ENCODE measurements at places on chromosomes 7 and 10.

DNA sequence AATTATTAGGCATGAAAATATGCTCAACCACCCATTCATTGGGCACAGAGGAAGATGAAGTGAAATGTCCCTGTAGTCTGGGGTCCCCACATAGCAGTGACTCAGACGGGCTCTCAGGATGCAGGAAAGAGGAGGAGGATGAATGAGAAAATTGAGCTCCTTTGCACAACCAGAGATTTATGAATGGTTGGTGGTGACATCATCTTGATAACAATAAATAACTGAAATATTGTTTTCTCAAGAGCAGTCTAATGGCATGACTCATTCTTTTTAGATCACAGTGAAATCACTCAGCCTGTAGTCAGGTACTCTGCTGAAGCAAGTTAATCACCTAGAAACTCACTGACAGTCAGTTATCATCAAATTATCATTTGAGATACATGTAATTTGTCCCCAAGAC lies 254.1 kb downstream of the RELN start:
- no peak for DNase-seq

GRCh38 chr10:79266543-79267312 lies 80.5 kb upstream of the PPIF start:
- DNase-seq = peak; percentile 41

DNA sequence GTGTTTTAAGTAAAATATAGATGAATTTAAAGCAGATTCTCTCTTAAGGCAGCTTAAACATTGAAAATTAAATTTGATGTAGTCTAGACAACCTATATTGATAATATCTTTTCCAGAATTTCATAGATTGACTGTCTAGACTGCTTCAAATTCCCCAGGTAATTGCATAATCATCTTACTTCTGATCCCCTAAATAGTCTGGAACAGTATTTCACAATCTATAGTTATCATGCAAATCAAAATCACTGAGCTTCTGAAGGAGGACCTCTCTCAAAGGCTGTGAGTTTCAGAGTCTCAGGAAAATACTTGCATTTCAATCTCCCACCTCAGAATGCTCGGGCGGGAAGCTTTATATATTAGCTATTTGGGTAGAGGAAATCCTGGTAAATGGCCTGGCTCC lies 87.3 kb downstream of the SEMA3A start:
- DNase-seq = no peak

GRCh38 chr10:128657548-128657947 lies 531.3 kb upstream of the MKI67 start:
- DNase-seq = no peak

DNA sequence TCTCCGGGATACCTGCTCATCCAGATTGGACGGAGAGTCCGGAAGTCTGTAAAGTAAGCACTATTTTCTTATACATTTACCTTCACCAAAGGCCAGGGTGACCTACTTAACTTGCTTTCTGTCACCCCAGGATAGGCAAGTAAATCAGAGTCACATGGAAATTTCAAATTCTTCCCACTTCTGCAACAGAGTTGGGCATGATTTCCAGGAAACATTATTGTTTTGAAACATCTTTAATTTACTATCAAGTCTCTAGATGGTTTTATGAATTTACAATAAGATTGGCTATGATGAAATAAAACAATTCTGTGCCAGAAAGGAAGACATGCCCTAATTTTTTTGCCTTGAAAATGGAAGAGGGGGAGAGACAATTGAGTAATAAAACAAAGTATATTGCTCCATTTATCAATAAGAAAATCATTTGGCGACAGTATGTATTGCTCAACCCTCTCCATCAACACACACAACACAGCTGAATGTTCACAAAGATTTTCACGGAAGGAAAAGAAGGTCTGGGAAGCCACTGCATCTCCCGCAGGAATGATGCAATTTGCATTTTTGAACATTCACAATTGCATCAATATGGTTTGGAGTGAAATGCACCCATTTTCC lies 702.8 kb downstream of the PARD3 start:
- no peak for DNase-seq

DNA sequence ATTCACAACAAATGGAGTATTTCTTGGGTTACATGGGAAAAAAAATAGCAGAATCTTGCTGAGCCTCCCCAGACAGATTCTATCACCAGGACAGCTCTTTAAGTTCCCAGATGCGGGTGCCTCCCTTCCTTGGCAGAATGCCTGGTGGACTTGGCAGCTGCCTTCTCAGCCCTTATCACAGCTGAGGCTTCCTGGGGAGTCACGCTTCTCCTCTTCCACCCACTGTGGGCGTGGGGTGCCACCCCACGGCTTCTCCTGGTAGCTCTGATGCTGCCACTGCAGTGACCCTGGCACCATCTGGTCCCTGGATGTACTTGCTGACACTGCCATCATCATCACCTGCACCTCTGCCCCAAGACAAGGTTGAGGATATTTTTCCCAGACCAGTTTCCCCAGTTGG lies 16.2 kb upstream of the NME8 start:
- no peak for DNase-seq

GRCh38 chr7:154503962-154504550 lies 451.9 kb downstream of the DPP6 start:
- DNase-seq = no peak

GRCh38 chr7:134750083-134751062 lies 29.1 kb upstream of the CALD1 start:
- DNase-seq = peak; percentile 84

- DNase-seq = no peak
Observed at GRCh38 chr7:49333180-49333881, 409.0 kb downstream of the CDC14C start.

DNA sequence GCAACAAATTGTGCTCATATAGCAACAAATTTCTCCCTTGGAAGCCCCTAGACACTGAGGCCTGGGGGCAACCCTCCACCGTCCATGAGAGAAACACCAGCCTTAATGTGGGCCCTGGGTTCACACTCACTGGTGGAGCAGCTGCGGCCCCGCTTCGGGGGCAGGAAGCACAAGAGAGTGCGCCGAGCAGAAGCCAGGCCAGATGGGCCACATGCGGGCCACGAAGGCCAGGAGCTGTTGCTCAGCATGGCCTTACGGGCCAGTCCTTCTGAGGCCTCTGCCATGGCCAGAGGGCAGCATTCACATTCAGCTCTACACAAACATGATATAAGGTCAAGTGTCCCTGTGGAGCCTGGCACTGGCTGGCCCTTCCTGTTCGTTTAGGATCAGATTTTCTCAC lies 60.0 kb upstream of the VIPR2 start:
- DNase-seq = no peak

GRCh38 chr10:90589825-90590224 lies 268.0 kb downstream of the HTR7 start:
- DNase-seq = no peak

DNA sequence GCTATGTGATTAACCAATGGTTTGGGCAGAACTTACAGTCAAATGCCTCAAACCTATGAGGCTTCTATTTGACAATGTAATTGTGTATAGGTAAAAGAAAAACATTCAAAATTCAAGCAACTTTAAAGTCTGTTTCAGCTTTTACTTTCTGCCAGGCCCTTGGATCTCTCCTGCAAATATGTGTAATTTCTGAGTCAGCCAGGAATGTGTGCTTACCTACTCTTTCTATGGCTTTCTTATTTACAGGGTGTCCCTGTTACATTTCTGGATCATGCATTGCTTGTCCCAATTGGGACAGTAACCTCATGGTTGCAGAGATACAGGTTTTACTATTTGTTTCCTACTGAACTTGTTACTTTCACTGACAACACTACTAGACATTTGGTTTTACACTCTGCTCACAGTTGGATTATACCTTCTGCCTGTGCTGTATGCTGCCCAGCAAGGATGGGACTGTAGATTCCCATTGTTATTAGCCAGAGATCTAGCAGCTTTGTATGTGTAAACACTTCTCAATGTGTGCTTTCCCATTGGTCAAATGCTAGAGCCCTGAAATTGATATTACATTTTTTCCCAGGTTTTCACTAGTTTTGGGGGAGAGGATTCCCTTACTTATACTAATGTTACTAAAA lies 355.3 kb downstream of the ARL4A start:
- DNase-seq = no peak

DNA sequence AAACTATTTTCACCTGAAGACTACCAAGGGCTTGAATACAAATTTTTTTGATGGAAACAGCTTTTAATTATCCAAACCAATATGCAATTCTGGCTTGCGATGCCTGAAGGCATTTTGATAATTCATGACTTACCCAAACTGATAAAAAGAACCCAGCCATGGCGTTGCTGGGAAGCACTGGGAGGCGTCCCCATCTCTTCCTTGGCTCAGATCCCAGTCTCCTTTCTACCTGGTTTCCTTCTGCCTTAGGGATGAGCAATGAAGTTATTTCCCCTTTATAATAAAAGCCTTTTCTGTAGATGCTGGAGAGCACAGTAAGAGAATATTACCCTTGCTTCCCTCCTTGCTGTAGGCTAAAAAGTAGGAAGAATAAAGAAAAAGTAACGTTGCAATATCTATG lies 129.1 kb upstream of the ANK3 start:
- no peak for DNase-seq

DNA sequence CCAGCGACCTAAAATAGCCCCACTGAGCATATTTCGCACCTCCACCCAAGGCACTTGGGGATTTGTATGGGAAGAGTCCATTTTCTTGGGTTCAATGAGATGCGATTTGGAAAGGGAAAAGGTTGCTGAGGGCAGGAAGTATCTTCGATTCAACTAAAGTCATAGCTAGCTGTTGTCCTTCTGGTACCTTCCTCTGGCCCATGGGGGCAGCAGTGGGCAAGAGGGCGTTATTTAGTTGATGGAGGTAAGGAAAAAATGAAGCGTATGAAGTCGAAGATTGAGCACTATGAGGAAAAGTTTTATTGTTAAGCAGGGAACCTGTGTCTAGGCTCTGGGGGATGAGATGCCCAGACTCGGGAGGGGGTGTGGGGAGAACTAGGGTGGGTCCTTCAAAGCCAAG lies 135.4 kb downstream of the EVX1 start:
- DNase-seq = no peak

- no peak for DNase-seq
Observed at GRCh38 chr10:88131511-88132139, 268.2 kb downstream of the PTEN start.

GRCh38 chr7:132177708-132178401 lies 398.4 kb downstream of the PLXNA4 start:
- no peak for DNase-seq

DNA sequence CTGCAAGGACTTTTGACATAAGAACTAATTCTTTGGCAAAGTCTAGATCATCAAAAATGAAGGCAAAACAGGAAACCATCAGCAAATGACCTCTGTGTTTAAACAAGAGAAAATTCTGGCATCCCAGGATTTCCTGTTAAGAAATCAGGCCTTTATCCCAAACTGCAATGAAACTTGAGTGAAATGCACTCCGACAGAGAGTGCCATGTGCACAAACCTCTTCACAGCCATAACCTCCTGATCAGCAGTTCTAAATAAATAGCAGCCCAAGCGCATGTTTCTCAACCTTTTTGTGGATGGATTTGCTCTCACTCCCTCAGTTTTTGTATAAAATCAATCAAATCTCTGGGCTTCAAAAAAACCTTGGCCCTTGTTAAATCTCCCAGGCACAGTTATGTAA lies 107.7 kb upstream of the EEPD1 start:
- DNase-seq = no peak

GRCh38 chr7:81736091-81736490 lies 33.8 kb downstream of the HGF start:
- DNase-seq = no peak

GRCh38 chr7:41060796-41061195 lies 642.1 kb downstream of the INHBA start:
- no peak for DNase-seq

GRCh38 chr7:139747662-139748372 lies 30.0 kb downstream of the HIPK2 start:
- no peak for DNase-seq

GRCh38 chr7:95840953-95841950 lies 68.9 kb downstream of the DYNC1I1 start:
- DNase-seq = no peak

DNA sequence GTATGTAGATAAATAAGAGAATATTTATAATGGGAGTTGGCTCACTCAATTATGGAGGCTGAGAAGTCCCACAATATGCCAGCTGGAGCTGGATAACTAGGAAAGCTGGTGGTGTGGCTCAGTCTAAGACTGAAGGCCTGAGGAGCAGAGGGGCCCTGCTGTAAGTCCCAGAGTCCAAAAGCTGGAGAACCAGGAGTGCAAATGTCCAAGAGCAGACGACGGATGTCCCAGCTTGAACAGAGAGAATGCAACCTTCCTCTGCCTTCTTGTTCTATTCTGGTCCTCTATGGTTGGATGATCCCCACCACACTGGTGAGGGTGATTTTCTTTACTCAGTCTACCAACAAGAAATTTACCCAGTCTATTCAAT lies 13.2 kb downstream of the IL2RA start:
- peak; percentile 10 for DNase-seq

DNA sequence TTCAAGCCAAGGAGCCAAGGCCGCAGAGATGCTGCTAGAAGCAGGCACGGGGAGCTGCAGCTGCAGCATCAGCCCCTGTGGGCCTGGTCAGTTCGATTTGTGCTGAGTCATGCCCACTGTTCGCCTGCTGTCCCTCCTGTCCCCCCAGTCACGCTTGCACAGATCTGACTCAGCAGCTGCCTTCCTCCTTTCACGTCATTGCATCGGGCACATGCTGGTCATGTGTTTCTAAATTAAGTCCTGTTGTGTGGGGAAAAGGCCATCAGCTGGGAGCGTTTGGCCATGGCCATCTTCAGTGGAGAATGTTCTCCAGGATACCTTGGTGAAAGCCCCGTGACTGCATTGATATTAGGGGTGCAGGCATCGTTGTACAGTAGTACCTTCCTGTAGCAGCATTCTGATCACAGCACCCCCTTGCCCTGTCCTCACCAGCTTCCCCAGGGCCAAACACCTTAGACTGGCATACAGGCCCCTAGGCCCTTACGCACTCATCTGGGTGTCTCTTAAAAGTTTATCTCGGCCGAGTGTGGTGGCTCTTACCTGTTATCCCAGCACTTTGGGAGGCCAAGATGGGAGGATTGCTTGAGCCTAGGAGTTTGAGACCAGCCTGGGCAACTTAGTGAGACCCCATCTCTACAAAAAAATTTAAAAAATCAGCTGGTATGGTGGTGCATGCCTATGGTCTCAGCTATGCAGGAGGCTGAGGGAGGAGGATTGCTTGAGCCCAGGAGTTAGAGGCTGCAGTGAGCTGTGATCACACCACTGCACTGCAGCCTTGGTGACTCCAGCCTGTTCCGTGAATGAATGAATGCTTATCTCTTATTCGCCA lies 23.2 kb downstream of the POR start:
- no peak for DNase-seq

DNA sequence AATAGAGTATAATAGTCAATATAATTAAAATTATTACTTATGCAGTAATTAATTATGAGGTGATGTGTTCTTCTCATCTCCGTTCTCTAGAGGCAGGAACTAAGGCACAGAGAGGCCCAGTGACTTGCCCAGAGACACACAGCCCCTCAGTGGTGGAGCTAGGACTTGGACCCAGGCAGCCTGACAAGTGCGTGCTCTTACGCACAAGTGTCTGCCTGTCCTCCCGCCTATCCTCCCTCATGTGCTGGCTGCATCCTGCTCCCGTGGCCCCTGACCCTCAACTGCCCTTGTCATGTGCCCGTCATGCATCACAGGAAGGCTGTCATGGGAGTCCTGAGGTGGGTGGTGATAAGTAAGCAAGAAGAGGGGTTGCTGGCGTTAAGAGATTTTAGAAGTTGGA lies 14.3 kb downstream of the IL2RA start:
- peak; percentile 42 for DNase-seq

GRCh38 chr10:8061274-8062211 lies 7.1 kb downstream of the GATA3 start:
- peak; percentile 54 for DNase-seq
